ENCODE measurements at places on chromosomes 12 and 14.

GRCh38 chr12:124737040-124737419 lies 126.6 kb downstream of the SCARB1 start:
- peak; percentile 48 for DNase-seq

- DNase-seq = peak; percentile 95
Measured at GRCh38 chr14:64720131-64720576, 15.9 kb downstream of the PLEKHG3 start.

DNA sequence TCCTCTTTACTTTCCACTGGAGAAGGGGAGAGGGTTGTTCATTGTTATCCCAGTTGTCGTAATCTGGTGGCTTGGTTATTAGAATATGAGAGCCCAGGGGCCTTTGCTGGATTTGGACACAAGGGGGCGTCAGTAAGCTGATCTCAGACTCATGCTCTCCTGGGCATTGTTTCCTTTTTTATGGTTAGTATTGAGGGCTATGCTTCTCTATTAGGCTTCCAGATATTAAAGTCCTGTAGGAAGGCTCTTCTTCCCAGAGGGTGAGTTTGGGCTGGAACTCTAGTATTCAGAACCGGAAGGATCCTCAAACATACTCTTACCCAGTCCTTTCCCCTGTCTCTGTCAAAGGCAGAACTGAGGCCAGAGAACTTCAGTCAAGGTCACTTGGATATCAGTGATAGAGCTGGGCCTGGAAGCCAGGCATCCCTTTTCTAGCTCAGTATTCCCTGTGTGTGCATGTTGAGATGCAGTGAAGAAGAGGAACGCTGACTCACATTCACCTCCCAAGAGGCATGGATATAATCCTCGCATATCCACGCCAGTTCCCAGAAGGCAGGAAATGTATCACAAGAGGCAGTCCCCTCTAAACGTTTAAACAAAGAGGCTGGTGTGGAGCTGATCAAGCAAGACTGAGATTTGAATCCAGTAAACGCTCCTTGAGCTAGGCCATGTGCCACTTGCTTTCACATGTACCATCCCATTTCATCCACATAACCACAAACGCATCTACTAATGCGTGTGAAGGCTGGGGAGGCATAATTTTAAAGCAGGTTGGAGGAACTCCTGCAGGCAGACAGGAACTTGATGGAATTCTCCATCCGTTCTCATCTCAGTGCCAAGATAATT lies 41.6 kb downstream of the UBE3B start:
- peak; percentile 85 for DNase-seq

- DNase-seq = no peak
Measured at GRCh38 chr14:100844082-100844408, 18.1 kb downstream of the MEG3 start.

GRCh38 chr12:68326716-68327115 lies 5.4 kb downstream of the MDM1 start:
- peak; percentile 42 for DNase-seq

DNA sequence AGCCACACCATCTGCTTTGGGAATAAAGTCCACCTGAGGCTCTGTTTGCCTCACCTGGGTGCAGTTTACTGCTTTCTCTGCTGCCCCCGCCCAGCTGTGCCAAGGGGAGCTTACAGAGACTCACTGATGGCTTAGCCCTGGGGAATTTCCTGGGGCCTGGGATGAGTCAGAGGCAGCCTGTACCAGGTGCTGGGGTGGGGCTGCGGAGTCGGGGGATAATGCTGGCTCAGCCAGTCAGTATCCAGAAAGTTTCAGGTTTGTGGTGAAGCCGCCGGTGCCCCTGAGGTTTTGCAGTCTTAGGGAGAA lies 22.3 kb downstream of the PLEKHG3 start:
- DNase-seq = peak; percentile 83

DNA sequence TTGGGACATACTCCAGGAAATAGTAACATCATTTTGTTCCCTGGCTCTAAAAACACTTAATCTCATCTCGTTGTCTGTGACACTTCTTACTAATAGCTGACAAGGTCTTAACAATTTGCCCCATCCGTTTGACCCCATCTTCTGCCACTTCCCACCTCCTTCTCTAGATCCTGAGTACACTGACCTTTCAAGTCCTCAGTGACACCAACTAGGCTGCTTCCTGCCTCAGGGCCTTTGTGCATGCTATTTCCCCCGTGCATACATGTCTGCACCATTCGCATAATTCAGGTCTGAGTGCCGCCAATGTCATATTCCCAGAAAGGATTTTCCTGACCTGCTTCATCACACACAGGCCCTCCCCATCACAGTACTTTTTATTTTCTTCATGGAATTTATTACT lies 70.6 kb upstream of the CCND2 start:
- DNase-seq = no peak

DNA sequence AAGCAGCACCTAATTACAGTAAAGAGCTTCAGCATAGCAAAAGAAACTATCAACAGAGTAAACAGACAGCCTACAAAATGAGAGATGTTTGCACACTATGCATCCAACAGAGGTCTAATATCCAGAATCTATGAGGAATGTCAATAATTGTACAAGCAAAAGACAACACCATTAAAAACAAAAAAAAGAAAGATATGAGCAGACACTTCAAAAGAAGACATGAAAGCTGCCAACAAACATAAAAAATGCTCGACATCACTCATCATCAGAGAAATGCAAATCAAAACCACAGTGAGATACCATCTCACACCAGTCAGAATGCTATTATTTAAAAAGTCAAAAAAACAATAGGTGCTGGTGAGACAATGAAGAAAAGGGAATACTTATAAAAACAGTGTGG lies 273.1 kb downstream of the TMTC2 start:
- DNase-seq = no peak

DNA sequence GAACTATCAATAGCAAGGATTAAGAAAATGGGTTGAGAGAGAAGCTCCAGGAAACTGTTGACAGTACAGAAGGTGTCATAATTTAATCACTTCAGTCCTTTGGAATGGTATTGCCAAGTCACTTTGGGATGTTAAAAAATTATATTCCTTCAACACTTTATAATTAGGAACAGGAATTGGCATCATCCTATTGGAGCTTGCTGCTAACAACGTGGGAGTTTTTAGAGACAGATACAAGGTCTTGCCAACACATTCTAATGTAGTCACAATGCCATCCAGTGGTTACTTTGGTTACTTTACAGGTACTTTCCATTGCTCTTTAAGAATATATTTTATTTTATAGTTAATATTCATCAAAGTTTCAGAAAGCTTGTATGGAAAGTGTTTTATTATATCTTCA lies 310.1 kb downstream of the SYT1 start:
- peak; percentile 71 for DNase-seq

- peak; percentile 94 for DNase-seq
Measured at GRCh38 chr12:30908722-30909348, 17.7 kb upstream of the TSPAN11 start.

DNA sequence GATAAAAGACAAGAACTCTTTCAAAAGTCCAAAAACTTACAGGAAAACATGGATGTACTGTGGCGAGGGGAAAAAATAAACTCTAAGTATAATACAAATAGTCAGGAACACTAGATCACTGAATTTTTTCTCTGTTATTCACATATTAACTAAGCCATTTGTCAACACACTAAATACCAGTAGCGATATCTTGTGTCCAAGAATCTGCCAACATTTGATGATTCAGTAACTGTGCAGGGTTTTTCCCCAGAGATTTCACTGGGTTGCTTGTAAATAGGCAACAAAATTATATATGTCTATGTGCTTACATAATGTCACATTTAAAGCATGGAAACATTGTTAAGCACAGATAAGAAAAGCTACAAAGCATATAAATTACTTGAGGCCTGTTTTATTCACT lies 205.9 kb downstream of the KIF21A start:
- peak; percentile 96 for DNase-seq

- DNase-seq = no peak
Measured at GRCh38 chr12:25775968-25776367, 182.5 kb upstream of the RASSF8 start.

- no peak for DNase-seq
Measured at GRCh38 chr14:33704481-33704880, 246.4 kb downstream of the EGLN3 start.

DNA sequence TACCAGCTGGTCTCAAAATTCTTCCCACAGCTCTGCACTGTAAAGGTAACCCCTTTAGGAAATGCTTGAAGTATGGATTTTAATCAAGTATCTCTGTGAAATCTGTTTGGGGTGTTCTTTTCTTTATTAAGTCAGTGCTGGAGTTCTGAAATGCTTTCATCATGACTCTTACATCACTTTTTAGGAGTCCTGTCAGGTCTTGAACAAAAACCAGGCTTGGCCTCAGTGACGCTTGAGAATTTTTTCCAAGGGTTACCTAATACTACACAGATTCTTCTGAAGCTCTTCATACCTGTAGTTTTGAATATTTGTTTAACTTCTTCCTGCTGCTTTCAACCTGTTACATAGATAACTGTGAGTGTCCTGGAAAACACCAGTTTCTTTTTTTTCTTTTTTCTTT lies 47.0 kb upstream of the KCNH3 start:
- peak; percentile 73 for DNase-seq

- DNase-seq = no peak
Measured at GRCh38 chr12:66058554-66058953, 72.0 kb downstream of the LLPH start.

DNA sequence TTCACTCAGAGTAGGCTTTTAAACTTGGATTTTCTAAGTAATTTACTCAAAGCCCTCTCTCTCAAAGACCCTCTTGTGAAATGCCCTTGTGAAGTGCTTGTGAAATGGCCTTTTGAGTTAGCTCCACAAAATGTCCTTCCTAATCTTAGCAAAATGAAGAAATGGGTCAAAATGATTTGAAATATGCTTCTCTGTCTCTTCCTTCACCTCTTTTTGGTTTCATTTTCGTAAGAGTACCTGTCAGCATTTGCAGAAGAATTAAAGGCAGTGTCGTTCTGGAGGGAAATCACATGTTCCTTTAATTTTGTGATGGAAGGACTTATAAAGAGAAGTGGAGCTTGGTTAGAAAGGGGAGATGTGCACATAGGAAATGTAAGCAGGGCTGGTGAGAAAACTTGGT lies 93.7 kb downstream of the HMGA2 start:
- DNase-seq = no peak

DNA sequence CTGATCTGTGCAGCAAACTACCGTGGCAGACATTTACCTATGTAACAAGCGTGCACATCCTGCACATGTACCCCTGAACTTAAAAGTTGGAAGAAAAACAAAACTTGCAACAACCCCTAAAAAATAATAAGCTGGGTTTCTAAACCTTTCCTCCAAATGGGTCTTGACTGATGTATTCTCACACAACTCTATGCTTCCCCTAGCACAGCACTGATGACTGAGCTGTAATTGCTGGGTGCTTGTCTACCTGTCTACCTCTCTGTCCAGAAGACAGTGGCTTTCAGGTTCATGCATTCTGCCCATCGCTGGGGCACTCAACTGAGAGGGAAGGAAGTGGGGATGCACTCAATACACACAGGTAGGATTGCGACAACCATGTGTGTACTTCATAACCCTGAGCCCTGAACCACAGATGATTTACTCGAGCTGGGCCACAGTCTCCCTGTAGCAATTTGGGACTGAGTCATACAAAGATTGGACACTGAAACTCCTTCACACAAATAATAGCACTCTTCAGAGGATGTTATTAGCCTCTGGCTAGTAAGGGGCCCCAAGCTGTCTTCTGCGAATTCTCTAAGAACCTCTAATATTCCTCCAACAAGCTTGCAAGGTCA lies 44.8 kb upstream of the TMPO start:
- peak; percentile 28 for DNase-seq

DNA sequence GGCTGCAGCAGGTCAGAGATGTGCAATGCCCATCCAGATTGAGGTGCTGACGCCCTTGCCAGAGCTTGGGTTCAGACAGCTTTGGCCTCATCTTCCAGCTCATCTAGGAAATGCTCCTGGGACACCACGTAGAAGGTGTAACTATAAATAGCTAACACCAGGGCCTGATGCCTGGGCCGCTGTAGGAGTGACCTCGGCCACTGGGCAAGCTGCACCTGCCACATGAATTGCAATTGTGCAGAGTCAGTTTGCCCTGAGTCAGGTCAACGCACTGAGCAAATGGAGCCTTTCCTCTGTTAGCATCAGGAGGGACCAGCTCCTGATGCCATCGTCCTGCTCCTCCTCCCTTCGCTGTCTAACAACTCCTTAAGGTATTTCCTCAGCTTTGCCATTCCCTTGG lies 17.4 kb upstream of the DNM1L start:
- no peak for DNase-seq

DNA sequence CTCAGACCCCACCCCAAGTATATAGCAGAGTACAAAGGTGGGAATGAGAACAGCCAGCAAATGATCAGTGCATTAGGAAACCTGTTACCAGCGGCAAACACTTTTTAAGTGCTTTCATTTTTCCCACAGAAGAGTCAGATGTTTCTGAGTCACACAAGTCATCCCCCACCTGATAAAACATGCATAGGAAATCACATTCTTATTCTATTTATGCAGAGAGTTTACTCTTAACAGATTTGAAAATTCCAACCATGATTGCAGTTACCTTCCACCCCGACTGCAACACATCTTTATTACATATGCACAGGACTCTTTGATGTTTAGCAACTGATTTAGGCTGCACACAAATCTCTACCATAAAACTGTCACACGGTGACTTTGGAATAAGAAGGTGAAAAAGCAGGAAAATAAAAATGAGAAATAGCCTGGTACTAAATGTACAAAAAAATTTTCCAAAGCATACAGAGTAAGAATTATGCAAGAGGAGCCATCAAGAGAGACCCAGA lies 236.4 kb downstream of the PAWR start:
- DNase-seq = peak; percentile 86

GRCh38 chr14:103072595-103073366 lies 11.2 kb upstream of the LBHD2 start:
- no peak for DNase-seq

- no peak for DNase-seq
Measured at GRCh38 chr14:66311990-66312389, 174.2 kb upstream of the CCDC196 start.

DNA sequence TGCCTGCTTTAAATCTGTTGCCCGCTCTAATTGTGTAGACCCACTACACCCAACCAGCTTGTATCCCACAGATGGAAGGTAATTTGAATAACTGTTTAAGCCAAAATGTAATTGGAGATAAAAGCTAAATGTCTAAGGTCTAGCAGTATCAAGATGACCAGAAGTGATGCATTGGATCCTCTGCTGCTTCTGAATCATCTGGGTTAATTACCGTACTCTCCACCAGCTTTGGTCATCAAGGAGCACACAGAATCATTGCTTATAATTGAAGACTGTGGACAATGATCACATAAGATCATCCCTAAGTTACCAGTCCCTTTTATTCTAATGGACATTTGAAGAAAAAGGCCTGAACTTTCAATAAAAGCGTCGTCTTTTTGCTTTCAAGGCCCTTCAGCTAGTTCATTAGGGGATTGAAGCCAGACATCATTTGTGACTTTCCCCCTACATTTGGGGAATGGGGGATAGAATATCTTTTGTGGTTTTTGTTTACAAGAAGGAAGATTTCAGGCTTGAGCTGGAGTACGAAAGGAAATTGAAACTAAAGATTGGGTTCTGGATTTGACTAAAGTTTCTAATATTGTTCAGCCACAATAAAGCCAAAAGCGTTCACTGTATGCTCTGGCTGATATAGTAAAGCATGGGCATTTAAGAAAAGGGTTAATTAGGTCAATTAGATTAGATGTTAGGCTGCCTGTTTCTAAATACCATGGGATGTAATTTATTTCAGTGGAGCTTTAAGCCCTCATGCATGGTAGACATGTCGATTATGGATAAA lies 123.2 kb downstream of the CHST11 start:
- no peak for DNase-seq

GRCh38 chr12:113159937-113160336 lies 10.4 kb downstream of the CFAP73 start:
- DNase-seq = no peak

GRCh38 chr12:28083840-28084678 lies 106.2 kb upstream of the CCDC91 start:
- DNase-seq = peak; percentile 54

- DNase-seq = no peak
Measured at GRCh38 chr14:25046301-25046943, 3.5 kb downstream of the STXBP6 start.

- DNase-seq = no peak
Measured at GRCh38 chr14:37172936-37173614, 669 bp upstream of the SLC25A21 start.

Measured in iris pigment epithelial cell (primary cell).